GOT3 (cell line): ENCODE measurements at places on chromosomes 7 and 10.

DNA sequence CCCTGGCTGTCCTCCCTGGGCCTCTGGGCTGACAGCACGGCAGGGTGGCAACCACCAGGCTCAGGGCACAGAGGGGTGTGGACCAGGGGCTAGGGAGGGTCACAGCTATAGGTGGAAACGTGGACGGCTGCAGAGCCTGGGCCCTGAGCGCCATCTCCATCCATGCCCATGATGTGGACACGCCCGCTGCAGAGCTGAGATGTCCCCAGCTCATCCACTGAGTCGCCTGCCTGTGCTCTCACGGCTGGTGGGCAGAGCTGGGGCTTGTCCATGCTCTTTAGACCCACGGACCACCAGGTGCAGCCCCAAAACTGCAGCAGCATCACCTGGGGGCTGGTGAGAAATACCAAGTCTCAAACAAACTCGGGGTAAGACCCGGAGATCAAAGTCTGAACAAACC lies 16.1 kb downstream of the TECPR1 start:
- no peak for DNase-seq

- DNase-seq, result no peak
These were observed 22.8 kb downstream of the C10orf105 start for GRCh38 chr10:71696628-71697326.

DNA sequence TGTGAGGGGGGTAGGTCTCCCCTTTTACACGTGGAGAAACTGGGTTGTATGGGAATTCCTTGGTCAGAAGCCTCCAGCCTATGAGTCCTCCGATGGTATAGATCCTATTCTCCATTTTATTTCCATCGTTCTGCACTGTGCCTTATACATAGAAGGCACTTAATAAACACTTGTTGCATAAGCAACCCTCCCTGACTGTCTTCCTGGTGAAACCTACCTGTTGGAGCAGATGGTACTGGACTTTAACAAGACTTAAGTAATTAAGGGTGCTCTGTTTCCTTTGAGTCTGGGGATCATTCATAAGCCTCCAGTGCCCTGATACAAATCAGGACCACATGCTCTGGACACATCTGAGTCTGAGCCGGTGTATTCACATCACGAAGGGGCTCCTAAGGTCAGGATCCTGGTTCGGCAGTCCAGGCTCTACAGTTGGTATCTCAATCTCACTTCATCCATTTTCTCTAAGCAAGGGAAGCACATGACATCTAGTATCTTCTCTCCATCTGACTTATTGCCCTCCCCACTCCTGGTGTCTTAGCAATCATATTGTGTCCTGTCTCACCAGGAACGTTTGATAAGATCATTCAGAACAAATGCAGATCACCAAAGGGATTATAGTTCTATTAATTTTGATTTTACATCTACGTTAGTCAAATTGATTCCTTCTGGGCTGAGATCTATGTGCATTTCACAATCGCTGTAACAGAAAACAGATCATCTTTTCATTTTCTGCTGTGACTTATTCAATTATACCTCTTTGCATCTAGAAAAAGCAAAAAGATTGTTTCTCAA lies 22.8 kb upstream of the EZH2 start:
- no peak for DNase-seq

DNA sequence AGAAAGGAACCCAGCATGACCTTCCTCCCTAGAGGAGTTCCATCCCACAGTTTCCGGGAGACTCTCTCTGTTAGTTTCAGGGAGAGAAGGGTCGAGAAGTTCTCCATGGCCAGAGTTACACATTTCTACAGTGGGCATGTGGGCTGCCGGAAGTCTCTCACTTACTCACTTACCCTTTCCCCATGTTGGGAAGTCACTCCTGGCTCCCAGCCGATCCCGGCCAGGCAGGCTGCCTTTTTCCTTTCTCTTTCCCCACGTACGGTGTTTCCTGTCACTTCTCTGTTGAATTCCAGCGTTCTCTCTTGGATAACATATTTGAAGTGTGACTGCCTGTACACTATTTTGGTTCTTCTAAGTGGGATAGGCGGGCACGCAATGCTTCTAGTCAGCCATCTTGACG lies 3.5 kb downstream of the TEX36 start:
- no peak for DNase-seq

GRCh38 chr7:6032167-6032566 lies 991 bp downstream of the ANKRD61 start:
- DNase-seq, result no peak

- no peak for DNase-seq
These were observed 689.6 kb downstream of the SORCS1 start for GRCh38 chr10:106474876-106475275.

GRCh38 chr10:5949009-5949759 lies 28.2 kb downstream of the IL15RA start:
- DNase-seq, result no peak

GRCh38 chr7:55441774-55442522 lies 76.8 kb downstream of the LANCL2 start:
- DNase-seq, result no peak

GRCh38 chr10:124007773-124008145 lies 85.6 kb downstream of the CHST15 start:
- DNase-seq, result no peak

- no peak for DNase-seq
These were observed 156.7 kb downstream of the RAPGEF5 start for GRCh38 chr7:22200238-22200637.

DNA sequence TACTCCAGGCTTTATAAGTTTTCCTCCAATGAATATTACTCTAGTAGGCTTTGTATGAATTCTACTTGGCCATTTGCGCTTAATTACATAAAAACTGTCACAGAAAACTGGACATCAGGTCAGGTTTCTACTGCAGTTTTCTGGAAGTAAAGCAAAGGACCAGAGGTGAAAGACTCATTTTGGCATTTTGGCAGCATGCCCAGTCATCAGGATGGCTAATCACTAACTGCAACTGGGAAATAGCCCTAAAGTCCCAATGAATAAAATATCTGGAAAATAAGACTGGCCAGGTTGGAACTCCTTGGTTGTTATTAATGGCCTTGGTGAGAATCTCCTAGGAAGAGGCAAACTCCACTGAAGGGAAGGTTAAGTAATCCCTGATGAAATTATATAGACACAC lies 75.5 kb downstream of the COPG2 start:
- DNase-seq, result no peak

DNA sequence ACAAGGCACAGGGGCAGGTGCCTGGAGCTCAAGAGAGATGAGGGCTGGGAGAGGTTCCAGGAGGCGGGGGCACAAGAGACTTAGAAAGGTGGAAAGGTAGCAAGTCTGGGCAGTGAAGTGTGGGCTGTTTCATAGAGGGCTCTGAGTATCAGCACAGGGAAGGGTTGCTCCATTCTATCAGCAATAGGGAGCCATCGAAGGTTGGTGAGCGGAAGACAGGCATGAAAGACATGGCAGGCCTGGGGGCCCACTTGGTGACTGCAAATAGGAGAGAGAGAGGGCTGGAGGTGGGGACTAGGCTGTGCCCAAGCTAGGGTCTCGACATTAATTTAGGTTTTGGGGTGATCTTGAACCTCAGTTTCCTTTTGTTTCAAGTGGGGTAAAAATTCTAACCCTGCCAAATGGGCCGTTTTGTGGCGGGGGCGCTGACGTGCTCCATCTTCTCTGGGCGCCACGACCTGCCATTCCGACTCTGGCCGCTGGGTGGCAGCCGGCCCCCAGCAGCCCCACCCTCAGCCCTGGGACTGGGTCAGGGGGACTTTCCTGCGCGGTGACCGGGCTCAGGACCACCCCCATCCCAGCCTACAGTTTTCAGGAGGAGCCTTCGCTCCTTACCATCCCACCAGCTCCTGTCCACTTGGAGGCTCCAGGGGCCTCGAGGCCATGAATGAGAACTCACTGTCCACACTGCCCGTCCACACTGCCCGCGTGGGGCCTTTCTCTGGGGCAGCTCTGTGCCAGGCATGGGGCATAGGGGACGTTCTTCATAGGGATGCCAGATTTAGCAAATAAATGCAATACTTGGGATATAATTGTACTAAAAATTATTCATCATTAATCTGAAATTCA lies 37.2 kb upstream of the PCBD1 start:
- no peak for DNase-seq

DNA sequence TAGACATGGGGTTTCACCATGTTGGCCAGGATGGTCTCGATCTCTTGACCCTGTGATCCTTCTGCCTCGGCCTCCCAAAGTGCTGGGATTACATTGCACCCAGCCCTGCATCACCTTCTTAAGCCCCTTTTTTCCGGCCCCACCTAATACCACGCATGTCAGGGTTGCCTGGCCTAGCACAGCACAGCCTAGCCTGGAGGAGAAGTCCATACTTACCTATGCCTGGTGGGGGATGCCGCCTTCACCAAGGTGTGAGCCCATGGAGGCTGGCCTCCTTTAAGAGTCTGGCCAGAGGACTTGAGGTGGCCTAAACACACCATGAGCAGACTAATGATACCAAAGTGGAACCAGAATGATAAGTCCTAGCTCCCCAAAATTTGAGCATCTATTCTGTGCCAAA lies 22.0 kb upstream of the CUX1 start:
- DNase-seq, result no peak

GRCh38 chr7:40979296-40979695 lies 723.6 kb downstream of the INHBA start:
- no peak for DNase-seq

DNA sequence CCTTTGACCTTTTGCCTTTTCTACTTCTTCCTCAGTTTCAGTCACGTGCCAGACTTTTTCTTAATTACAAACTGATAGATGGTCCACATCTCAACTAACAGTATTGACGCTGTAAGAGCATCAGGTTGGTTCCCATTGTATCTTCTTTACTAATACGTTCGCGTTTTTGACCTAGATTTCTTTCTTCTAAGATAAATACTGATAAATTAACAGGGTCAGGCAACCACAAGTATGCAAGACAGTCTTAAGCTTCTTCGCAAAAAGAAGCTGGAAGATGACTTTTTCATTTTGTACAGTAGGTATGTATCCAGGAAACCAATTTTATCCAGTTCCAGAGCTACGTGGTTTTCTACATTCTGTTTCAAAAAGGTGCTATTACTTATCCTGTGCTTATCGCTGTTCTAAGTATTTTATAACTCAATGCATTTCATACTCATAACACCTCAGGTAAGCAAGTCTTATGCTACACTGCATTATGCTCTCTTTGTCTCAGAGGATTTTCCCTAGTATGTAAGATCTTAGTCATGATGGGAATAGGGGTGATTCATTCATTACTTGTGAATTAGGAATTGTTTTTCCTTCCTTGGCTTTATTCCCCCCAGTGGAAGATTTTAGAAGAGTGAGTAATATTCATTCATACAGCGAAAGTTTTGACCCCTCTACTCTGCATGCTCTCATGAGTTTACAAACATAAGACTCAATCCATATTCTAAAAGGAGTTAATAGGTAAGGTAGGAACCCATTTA lies 955 bp downstream of the DUS4L start:
- DNase-seq, result no peak
